ENCODE measurements at places on chromosomes 1 and 21.
A peak's percentile ranks its signal among the peaks of the same experiment; 100 is the strongest.

GRCh38 chr1:210217482-210217881 lies 15.1 kb upstream of the SERTAD4 start:
- DNase-seq, result no peak

DNA sequence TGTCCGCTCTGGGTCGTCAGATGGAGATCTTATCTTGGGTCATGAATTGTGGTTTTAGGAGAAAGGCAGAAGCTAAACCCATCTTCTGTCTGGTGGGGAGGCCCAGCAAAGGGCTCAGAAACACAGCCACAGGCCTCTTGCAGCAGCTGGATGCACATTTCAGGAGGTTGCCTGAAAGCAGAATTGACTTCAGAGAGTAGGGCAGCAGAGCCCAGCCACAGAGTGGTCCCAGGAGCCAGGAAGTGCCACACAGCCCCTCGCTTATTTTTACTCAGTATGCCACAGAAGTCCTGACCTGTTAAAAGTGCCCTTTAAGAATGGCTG lies 8.3 kb upstream of the RIPK4 start:
- DNase-seq, result no peak

- peak; percentile 80 for DNase-seq
Observed at GRCh38 chr21:38968887-38969543, 163.3 kb downstream of the ETS2 start.

- DNase-seq, result no peak
Observed at GRCh38 chr21:40886006-40886405, 39.0 kb upstream of the DSCAM start.

DNA sequence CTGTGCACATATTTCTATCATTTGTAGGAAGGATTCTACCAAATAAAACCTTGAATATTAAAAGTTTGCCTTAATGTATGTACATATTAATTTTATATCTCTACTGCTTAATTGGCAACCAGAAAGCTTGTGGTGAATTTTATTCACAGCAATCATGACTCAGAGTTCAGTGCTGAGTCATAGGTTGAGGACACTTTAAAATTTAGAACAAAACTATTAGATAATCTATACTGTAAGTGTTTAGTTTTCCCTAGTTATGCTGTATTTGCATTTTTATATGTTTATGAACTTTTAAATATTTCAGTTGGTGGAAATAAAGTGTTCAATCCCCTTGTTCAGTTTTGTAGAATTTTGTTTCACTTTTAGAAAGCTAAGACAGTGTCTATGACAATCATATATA lies 841.5 kb downstream of the KCNT2 start:
- no peak for DNase-seq

DNA sequence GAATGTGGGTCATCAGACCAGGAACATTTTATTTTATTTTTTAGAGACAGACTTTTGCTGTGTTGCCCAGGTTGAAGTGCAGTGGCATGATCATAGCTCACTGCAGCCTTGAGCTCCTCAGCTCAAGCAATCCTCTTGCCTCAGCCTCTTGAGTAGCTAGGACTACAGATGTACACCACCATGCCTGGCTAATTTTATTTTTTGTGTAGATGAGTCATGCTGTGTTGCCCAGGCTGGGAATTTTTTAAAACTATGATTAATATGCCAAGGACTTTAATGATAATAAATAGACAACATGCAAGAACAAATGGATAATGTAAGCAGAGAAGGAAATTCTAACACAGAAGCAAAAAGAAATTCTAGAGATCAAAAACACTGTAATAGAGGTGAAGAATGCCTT lies 142.4 kb downstream of the AK5 start:
- DNase-seq, result no peak

DNA sequence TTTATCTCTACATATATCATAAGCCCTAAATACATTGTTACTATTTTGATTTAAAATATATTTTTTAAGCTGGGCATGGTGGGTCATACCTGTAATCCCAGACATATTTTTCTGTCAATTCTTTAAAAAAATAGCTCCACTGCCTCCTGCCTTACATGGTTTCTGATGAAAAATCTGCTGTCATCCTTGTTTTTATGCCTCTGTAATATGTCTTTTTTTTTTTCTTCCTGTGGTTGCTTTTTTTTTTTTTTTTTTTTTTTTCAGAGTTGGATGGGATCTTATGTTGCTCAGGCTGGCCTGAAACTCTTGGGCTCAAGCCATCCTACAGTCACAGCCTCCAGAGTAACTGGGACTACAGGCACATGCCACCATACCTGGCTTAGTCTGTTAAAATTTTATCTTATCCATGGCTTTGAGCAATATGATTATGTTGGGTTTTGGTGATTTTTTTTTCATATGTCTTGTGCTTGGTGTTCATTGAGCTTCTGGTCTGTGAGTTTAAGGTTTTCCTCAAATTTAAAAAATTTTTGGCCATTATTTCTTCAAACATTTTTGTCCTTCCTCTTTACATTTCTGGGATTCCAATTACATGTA lies 12.4 kb upstream of the EDARADD start:
- no peak for DNase-seq

GRCh38 chr1:236112332-236112627 lies 30.1 kb upstream of the GPR137B start:
- DNase-seq, result no peak

- DNase-seq, result no peak
Observed at GRCh38 chr1:208154679-208155642, 89.2 kb downstream of the PLXNA2 start.

GRCh38 chr1:104380003-104380402 lies 630.3 kb downstream of the AMY1C start:
- DNase-seq, result no peak

DNA sequence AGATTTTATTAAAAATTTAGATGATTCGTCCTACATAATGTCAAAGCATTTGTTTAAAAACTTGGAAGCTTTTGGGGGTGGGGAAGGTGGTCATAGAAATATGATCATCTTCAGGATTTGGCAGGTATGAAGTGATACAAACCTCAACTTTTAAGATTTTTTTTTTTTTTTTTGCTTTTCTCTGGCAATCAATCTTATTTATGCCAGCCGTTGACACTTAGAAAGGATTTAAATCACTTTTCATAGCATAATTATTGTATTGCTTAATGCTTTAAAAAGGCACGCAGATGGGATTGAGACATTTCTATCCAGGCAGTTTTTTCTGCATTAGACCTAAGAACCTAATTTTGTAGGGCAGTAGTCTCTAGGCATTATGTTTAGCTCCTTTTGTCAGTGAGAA lies 19.7 kb downstream of the MRPS6 start:
- no peak for DNase-seq

DNA sequence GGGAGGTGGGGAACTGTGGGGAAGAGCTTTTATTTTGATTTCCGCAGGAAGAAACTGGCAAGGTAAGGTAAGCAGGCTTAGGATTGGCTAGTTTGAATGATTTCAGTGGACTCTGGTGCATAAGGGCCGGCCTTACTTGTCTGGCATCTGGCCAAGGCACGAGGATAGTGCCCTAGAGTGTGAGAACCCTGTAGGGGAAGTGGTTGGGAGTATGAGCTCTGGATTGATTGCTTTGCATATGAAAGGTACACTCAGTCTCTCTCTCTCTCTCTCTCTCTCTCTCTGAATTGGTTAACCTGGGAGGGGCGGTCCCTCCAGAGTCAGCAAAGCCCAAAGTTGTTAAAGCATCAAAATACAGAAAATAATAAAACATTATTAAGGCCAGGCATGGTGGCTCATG lies 463.0 kb downstream of the SIPA1L2 start:
- DNase-seq, result no peak

GRCh38 chr1:119132179-119132578 lies 8.3 kb downstream of the WARS2 start:
- no peak for DNase-seq

DNA sequence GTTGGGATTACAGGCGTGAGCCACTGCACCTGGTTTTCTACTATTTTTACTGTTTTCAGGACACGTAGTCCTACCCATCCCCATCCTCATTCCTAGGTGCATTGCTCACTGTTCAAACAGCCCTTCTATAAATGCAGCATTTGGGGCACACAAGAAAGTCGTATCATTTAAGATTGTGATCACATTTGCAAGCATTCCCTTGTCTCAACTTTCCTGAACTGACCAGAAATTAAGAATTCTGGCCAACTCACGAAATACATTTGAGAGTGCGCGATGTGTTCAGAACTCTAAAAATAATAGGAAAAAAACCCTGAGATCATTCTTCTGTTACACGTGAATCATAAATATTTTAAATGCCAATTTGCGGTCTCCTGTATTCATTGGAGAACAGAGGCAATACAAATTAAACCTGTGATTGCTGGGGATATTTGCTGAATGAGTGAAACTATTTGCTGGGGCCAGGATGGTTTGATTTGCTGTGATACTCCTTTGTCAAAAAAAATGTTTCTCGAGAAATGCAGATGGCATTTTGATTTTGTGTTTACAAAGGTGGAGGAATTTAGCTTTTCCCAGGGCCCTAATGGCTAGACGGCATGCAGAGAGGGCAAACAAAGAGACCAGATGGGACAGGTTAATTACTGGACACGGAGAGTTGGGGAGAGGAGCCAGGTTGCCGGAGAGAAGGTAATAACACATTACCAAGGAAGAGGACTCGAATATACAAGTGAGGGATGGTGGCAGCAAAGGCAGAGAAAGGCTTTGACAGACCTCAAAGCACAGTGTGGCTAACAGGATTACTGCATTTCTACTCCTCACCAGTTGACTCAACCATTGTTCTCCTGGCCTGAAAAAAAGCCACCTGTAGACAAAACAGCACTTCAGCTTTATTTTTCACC lies 38.4 kb downstream of the STPG1 start:
- no peak for DNase-seq

DNA sequence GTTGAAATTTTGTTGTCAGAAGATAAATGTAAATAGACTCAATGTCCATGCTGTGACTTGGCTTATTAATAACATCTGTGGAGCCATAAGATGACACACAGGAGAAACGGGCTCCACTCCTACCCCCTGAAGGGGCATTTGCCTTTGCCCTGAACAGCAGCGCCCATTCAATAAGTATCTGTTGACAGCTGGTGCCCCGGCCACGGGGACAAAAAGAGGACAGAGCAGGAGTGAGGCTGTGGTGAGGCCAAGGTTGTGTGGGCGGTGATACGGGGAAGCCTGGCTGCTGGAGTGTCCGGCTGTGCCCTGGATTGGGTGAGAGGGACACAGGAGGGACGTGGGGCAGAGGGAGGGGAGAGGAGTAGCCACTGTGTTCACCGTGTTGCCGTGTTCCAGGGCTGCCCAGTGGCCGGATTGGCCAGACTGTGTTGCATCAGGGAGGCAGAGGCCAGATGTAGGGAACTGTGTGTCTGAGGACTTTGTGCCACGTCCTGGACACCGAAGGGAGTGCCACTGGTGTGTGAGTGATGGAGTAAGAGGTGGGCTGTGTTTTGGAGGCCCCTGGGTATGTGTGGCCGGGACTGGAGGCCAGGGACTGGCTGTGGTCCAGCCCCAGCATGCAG lies 15.1 kb downstream of the PRMT2 start:
- no peak for DNase-seq

DNA sequence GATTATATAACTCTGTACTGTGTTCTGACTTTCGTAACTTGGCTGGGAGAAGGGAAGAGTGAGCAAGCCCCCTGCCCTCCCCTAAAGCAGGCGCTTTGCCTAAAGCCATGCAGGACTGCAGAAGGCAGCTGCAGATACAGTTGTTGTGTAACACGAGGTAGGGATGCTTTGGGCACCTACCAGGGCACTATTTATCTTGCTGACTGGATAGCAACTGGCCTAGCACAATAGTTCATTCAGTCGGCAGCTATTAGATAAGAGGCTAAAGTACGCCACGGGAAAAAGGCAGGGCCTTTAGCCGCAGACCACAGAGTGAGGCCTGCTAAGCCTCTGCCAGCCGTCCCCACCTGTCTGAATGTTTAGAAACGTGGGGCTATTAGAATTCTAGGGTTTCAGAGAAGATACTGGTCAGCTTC lies 80.9 kb downstream of the TTC3 start:
- no peak for DNase-seq

DNA sequence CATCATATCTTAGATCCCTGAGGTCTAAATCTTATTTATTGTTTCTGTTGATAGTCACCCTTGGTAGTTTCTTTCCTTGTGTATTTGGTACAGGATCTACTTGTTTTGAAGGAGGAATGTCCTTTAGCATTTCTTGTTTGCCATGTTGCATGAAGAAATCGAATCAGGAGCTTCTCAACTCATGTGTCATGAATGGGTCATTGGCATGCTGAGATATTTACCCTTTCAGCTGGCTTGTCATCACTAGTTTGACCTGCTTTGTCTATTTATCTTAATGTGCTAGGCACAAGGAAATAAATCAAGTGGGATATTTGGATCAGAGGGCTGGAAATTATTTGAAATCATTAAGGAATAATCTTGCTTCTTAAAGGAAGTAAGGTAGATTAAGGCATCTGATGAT lies 23.8 kb downstream of the THEM4 start:
- DNase-seq, result no peak

GRCh38 chr1:83905315-83905907 lies 93.5 kb downstream of the TTLL7 start:
- DNase-seq, result peak; percentile 23

DNA sequence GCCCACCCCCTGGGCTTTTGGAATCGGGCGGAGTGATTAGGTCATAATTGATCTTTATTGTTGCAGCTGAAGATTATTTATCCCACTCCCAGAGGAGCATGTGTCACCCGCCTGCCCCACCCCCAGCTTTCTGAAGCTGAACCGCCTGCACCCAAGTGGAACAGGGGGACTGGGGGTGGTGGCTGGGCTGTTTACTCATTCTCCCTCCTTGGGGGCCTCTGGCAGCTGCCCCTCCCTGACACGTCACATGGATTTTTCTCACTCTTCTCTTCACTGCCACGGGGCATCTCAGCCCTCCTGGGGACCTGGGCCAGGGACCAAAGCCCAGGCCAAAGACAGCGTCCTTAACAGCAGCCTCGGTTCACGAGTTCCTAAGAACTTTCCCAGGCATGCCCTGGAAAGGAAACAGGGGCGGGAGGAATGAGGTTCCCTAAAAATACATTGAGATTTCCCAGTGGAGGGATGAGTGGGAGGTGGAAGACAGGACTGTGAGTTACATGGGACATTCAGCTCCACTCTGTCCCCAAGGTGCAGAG lies 31.6 kb upstream of the SOX13 start:
- DNase-seq, result no peak

DNA sequence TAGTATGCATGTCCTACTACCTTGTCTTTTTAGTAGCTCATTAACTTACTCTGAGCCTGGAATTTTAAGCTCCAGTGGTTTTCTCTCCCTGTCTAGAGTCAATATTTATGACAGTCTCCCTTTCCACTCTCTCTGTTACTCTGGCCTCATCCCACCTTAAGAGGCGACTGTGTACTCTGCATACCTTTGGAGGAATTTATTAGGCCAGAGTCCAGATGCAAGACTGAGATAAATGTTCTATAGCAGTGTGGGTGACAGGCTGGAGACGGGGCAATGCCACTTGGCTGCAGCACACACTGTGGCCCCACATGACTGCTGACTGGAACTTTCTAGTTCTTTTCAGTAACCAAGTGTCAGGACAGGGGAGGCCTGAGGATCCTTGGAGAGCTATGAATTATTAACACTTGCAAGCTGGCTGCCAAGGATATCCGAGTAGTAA lies 4.1 kb upstream of the PDZK1 start:
- DNase-seq, result no peak

GRCh38 chr1:229192853-229193252 lies 78.1 kb upstream of the RAB4A start:
- no peak for DNase-seq

GRCh38 chr1:224447251-224447650 lies 12.7 kb upstream of the WDR26 start:
- no peak for DNase-seq
